ENCODE measurements at places on chromosomes 6 and 20. TPM values are rescaled to one million over a fixed set of nuclear protein-coding genes. Genes with fewer than 3 reads are reported as not detected.

GRCh38 chr20:45935416-45936046 is 1.0 kb downstream of the PCIF1 start:
- H3K27ac ChIP-seq = peak overlapping the region; percentile 89
- H3K4me1 ChIP-seq = peaks cover 27% of the 10 kb centered on the region
- no peaks in the 10 kb centered on the region for H3K27me3 ChIP-seq
- peak overlapping the region; percentile 70 for H3K4me3 ChIP-seq

DNA sequence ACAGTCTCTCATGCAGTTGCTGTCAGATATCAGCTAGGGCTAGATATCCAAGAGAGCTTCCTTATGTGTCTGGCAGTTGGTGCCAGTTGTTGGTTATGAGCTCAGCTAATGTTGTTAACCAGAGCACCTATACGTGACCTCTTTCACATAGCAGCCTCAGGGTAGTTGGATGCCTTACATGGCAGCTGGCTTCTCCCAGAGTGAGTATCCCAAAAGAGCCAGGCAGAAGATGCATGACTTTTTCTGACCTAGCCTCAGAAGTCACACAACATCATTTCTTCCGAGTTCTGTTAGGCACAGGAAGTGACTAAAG is 175.7 kb downstream of the VEGFA start:
- no peak overlapping the region for H3K27ac ChIP-seq
- DNase-seq = no peak
- H3K36me3 ChIP-seq = no peaks in the 10 kb centered on the region
- no peaks in the 10 kb centered on the region for H3K4me1 ChIP-seq
- H3K4me3 ChIP-seq = no peak overlapping the region

DNA sequence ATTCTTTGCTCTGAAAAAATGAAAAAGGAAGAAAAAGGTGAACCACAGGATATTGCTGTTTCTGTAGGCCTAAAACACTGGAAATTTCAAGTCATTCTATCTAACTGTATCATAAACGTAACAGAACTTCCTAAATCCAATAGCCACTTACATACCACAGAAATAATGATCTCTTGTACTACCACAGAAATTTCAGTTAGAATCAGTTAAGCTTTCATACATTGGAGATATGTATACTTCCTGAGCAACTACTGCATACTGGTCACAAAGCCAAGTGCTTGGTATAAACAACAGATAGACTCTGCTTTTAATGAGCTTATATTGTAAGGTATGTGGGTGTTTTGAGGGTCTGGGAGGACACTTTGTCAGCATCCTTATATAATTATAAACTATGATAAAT is 38.6 kb downstream of the VTA1 start:
- no peak overlapping the region for H3K4me3 ChIP-seq
- no peaks in the 10 kb centered on the region for H3K4me1 ChIP-seq
- H3K27me3 ChIP-seq = no peaks in the 10 kb centered on the region
- H3K27ac ChIP-seq = no peak overlapping the region
- peaks cover 2% of the 10 kb centered on the region for H3K36me3 ChIP-seq

DNA sequence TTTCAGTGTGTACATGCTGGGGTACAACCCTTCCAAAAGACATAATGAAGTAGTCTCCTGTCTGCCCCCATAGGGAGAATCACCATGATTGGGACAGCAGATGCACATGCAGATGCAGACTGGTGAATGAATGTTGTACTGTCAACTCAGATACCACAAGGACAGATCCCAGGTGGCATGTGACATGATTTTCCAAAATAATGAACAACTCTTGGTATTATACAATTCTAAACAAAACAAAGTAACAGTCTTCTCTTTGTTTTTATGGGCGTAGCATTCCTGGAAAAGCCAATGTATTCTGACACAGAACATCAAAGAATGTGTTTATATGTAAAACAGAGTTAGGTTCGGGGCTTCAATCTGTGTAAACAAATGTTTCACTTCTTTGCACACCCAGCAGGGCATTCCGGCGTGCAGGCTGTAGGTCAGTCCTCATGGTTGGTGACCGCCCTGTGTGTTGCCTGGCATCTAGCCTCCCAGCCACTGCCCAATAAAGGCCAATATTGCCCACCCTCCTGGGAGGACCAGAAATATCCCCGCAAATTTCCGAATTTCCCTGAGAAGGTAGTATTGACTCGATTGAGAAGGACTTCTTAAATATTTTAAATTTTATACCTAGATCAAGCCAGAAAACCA is 127.7 kb downstream of the KLHL32 start:
- H3K27ac ChIP-seq = no peak overlapping the region
- no peak overlapping the region for H3K4me3 ChIP-seq
- H3K27me3 ChIP-seq = no peaks in the 10 kb centered on the region
- H3K36me3 ChIP-seq = no peaks in the 10 kb centered on the region
- H3K4me1 ChIP-seq = no peaks in the 10 kb centered on the region
- DNase-seq = no peak

DNA sequence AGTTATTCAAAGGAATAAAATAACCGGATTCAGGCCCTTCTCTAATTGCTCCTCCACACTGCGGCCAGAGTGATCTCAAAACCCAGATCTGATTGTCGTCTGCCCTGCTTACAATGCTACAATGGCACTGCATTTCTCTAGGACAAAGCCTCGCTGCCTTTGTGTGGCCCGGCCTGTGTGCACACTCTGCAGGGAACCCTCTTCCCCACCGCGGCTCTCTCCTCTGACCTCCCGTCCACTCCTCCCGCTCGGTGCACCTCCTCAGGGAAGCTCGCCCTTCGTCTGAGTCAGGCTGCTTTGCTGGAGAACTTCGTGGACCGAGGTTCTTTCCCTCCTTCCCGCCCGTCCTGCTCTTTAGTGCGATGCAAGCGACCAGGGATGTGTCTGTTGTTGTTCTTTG is 101.6 kb upstream of the SNX9 start:
- H3K27me3 ChIP-seq = no peaks in the 10 kb centered on the region
- no peak overlapping the region for H3K27ac ChIP-seq
- no peak for DNase-seq
- H3K4me1 ChIP-seq = no peaks in the 10 kb centered on the region
- H3K36me3 ChIP-seq = no peaks in the 10 kb centered on the region
- no peak overlapping the region for H3K4me3 ChIP-seq

The RNF217 gene
- 4.4 TPM for polyA plus RNA-seq

GRCh38 chr6:84515067-84515466 is 249.3 kb downstream of the TBX18 start:
- H3K4me1 ChIP-seq = no peaks in the 10 kb centered on the region
- H3K4me3 ChIP-seq = no peak overlapping the region
- H3K27me3 ChIP-seq = no peaks in the 10 kb centered on the region
- no peak for DNase-seq
- no peaks in the 10 kb centered on the region for H3K36me3 ChIP-seq

DNA sequence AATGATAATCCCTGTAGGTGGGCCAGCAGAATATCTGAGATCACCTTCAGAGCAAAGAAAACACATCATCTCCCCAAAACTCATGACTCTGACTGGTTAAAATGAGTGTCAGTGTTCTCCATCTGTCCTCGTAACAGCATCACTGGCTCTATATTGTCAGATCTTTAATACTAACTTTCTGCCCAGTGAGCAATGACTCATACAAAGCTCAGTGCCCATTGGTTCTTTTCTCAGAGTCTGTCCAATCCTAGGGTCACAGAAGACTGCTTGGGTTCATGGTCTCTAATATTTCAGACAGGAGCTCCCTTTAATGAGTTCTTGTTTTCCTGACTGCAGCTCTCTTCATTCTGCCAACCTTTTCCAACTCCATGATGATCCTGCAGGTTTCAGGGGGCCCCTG is 36.4 kb downstream of the HLA-DPB1 start:
- no peak overlapping the region for H3K27ac ChIP-seq
- H3K4me1 ChIP-seq = no peaks in the 10 kb centered on the region
- no peaks in the 10 kb centered on the region for H3K36me3 ChIP-seq
- DNase-seq = no peak

DNA sequence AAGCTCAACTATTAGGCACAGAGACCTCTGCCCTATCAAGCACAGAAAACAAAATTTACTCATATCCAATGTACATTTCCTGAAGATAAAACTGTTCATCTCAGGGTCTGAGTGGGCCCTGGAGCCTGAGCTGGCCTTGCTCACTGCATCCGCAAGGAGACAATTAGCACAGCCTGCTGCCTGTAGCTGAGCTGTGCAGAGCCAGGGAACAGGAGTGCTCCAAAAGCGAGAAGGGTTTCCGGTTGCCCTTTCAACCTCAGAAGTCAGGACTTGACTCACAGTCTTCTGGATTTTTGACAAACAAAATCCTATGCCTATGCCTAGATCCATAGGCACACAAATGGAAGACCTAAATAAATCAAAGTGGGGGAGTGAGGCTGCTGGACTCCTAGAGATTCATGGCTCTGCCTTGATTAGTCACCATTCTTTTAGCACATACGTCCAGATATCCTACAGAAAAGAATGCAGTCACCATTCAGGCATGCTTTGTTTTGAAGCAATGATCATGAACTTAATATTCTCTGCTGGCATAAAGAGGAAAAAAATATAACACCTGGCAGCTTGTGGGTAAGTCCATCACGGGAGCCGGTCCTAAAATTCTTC is 73.5 kb downstream of the BFSP1 start:
- H3K4me1 ChIP-seq = no peaks in the 10 kb centered on the region
- H3K36me3 ChIP-seq = no peaks in the 10 kb centered on the region
- no peak for DNase-seq
- no peak overlapping the region for H3K27ac ChIP-seq

The PDYN gene
- not detected for polyA plus RNA-seq

DNA sequence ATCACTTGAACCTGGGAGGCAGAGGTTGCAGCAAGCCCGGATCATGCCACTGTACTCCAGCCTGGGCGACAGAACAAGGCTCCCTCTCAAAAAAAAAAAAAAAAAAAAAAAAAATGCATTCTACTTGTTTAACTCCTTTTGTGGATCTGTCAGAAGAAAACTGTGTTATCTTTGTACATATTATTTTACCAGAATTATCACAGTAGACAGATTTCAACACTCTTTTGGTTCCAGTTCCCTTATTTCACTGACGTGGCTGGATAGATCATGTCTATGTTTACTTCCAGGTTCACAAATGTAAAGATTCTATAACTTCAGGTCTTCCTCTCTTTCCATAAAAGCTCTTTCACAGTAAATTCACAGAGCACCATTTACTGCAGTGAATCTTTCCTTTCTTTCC is 18.4 kb downstream of the NUDT3 start:
- no peak overlapping the region for H3K4me3 ChIP-seq
- no peaks in the 10 kb centered on the region for H3K27me3 ChIP-seq
- DNase-seq = no peak
- no peak overlapping the region for H3K27ac ChIP-seq
- no peaks in the 10 kb centered on the region for H3K36me3 ChIP-seq

The C6orf163 gene
- 0.09 TPM for polyA plus RNA-seq

DNA sequence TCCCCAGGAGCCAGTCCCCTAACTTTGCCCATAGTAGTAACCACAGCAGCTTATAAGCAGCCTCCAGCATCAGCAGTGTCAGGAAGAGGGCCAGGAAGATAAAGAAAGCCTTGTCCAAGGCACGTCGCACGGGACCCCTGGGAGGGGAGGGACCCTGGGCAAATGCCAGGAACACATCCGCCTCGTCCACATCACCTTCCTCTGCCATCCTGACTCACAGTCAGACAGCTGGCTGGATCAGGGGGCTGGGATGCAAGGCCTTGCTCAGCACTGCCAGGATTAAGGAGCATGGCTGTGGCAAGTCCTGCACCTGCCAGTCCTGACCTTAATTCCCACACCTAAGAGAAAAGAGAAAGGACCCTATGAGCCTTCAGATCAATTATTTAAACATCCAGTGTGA is 11.5 kb upstream of the ZBTB22 start:
- no peak for DNase-seq
- no peak overlapping the region for H3K4me3 ChIP-seq
- no peak overlapping the region for H3K27ac ChIP-seq
- H3K4me1 ChIP-seq = no peaks in the 10 kb centered on the region
- H3K36me3 ChIP-seq = no peaks in the 10 kb centered on the region
- H3K27me3 ChIP-seq = no peaks in the 10 kb centered on the region

GRCh38 chr6:91196729-91197128 is 609.9 kb upstream of the MAP3K7 start:
- no peak overlapping the region for H3K27ac ChIP-seq
- no peak overlapping the region for H3K4me3 ChIP-seq
- H3K27me3 ChIP-seq = peaks cover 2% of the 10 kb centered on the region
- no peak for DNase-seq
- H3K36me3 ChIP-seq = no peaks in the 10 kb centered on the region

DNA sequence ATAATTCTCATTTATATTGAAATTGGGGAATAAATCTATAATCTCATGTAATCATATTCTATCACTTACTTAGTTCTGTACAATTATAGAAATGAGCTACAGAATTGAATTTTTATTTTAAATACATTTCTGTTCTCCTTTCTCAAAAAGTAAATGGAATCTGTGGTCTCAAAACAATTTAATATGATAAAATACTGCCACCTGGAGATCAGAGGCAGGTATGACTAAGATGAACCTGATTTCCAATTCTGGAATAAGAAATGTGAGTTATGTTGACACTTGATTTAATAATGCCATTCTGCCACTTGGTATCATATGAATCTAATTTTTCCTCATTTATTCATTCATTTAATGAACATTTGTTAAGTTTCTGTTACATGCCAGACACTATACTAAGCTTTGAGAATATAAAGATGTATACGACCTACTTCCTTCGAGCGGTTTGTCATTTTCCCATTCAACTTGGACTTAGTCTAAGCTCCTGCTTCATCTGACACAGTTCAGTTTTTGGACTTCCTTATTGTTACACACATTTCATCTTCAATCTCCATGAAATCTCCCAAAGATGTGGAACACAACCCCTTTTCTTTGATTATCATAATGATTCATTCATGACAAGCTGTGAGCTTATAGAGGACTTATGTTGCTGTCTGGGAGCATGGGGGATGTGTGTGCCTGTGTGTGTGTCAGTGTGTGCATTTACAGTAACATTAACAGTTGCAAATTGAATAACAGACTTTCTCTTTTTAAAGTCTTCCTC is 7.5 kb upstream of the CCDC28A start:
- no peak for DNase-seq
- no peak overlapping the region for H3K4me3 ChIP-seq
- no peaks in the 10 kb centered on the region for H3K27me3 ChIP-seq
- no peak overlapping the region for H3K27ac ChIP-seq
- no peaks in the 10 kb centered on the region for H3K4me1 ChIP-seq

- no peaks in the 10 kb centered on the region for H3K36me3 ChIP-seq
- no peak overlapping the region for H3K4me3 ChIP-seq
- no peaks in the 10 kb centered on the region for H3K27me3 ChIP-seq
- no peak for DNase-seq
Measured at GRCh38 chr6:48184648-48185047, 73.7 kb upstream of the PTCHD4 start.

- DNase-seq = no peak
- no peaks in the 10 kb centered on the region for H3K36me3 ChIP-seq
- no peaks in the 10 kb centered on the region for H3K27me3 ChIP-seq
- H3K4me3 ChIP-seq = no peak overlapping the region
Measured at GRCh38 chr20:40525351-40525750, 163.7 kb downstream of the MAFB start.

The PPP2R5D gene
- 6.7 TPM for polyA plus RNA-seq
